ENCODE measurements at places on chromosomes 6 and 20.

DNA sequence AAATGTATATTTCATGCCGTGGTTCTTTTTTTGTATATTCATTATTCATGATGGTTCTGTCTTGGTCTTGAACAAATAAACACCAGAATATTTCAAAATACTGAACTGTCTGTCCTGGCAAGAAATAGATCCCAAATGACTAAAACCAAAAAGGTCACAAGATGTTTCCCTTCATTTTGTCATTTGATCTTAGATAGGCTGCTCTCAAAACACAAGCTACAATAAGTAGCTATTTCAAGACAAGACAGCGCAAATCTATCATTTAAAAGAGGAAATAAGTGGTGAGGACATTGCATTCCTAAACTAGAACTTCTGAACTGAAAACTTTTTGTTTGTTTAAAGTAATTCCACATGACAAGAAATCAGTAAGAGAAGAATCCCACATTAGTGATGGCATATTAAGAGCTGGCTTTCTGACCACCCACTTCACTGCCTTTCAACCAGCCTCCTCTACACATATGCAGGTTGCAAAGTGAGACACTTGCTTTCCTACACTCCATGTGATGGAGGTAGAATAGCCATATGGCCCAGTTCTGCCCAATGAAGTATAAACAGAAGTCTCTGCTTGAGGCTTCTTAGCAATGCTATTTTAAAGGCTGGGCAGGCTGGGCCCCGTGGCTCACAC, 54.4 kb upstream of the CCDC28A start:
- H3K36me3 ChIP-seq: peaks cover 3% of the 10 kb centered on the region
- H3K27me3 ChIP-seq: peaks cover 16% of the 10 kb centered on the region
- no peak for DNase-seq
- H3K4me1 ChIP-seq: no peaks in the 10 kb centered on the region
- H3K4me3 ChIP-seq: no peak overlapping the region
- no peak overlapping the region for H3K27ac ChIP-seq

DNA sequence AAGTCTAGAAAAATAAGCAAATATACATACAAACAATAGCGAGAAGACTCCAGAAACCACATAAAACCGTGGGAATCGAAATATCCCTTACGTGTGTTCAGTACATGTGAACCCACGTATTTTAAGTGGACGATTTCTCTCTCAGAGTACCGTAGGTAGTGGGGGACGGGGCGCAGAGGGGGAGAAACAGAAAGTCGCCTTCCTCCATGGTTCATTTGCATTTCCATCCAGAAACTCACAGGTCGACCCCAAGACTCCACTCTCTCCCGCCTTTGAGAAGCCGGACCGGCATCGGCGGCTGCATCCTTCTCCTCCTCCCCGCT, 538 bp upstream of the ENPP1 start:
- H3K27ac ChIP-seq: no peak overlapping the region
- H3K4me3 ChIP-seq: peak overlapping the region; percentile 81
- H3K4me1 ChIP-seq: peaks cover 28% of the 10 kb centered on the region
- no peaks in the 10 kb centered on the region for H3K36me3 ChIP-seq
- DNase-seq: no peak
- peaks cover 16% of the 10 kb centered on the region for H3K27me3 ChIP-seq

GRCh38 chr6:105459049-105459448, 56.2 kb upstream of the PREP start:
- peak overlapping the region; percentile 80 for H3K27ac ChIP-seq
- H3K4me1 ChIP-seq: peaks cover 30% of the 10 kb centered on the region
- peaks cover 20% of the 10 kb centered on the region for H3K27me3 ChIP-seq
- DNase-seq: peak; percentile 71

GRCh38 chr20:45575931-45576330, 3.2 kb downstream of the WFDC8 start:
- H3K4me1 ChIP-seq: no peaks in the 10 kb centered on the region
- H3K27me3 ChIP-seq: peaks cover 11% of the 10 kb centered on the region
- no peak for DNase-seq
- H3K4me3 ChIP-seq: no peak overlapping the region

DNA sequence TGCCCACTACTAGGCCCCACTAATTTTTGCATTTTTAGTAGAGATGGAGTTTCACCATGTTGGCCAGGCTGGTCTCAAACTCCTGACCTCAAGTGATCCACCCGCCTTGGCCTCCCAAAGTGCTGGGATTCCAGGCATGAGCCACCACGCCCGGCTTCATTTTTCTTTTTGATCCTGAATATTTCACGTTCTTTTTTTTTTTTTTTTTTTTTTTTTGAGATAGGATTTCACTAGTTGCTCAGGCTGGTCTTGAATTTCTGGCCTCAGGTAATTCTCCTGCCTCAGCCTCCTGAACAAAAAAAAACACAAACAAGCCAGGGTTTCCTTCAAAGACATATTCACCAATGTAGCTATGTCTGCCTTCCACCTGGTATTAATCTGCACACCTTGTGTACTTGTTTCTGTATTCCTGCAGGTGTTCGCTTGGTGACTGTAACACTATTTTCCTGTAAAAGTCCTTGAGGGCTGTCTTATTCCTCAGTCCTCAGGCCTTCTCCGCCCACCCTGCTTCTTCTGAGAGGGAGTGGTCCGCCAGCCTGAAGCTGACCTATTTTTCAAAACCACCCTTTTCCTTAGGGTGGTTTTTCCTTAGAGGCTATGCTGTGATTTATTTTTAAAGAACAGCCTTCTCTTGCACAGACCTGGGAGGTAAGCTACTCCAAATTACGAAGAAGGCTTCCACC, 36.1 kb upstream of the PNRC1 start:
- peaks cover 2% of the 10 kb centered on the region for H3K36me3 ChIP-seq
- peaks cover 6% of the 10 kb centered on the region for H3K4me1 ChIP-seq
- H3K4me3 ChIP-seq: no peak overlapping the region
- no peak overlapping the region for H3K27ac ChIP-seq
- DNase-seq: no peak
- no peaks in the 10 kb centered on the region for H3K27me3 ChIP-seq

DNA sequence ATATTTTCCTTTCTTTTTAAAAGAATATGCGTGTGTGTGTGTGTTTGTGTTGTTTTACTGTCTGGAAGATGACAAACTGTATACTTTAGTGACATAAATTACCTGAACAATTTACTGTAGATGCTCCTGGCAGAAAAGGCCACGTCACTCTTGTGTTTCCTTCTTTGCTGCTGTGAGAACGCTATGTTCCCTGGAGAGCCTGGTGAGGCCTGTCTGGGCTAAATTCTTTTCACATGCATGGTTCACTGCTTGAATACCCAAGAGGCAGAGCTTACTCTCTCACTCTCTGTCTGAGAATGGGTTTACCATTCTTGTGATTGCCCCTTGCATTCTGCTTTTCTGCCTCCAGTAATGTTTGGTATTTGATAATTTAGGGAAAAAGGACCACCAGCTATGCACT, 64.3 kb downstream of the EDN1 start:
- no peak overlapping the region for H3K27ac ChIP-seq
- peaks cover 1% of the 10 kb centered on the region for H3K27me3 ChIP-seq
- no peaks in the 10 kb centered on the region for H3K4me1 ChIP-seq
- H3K36me3 ChIP-seq: no peaks in the 10 kb centered on the region
- DNase-seq: no peak

DNA sequence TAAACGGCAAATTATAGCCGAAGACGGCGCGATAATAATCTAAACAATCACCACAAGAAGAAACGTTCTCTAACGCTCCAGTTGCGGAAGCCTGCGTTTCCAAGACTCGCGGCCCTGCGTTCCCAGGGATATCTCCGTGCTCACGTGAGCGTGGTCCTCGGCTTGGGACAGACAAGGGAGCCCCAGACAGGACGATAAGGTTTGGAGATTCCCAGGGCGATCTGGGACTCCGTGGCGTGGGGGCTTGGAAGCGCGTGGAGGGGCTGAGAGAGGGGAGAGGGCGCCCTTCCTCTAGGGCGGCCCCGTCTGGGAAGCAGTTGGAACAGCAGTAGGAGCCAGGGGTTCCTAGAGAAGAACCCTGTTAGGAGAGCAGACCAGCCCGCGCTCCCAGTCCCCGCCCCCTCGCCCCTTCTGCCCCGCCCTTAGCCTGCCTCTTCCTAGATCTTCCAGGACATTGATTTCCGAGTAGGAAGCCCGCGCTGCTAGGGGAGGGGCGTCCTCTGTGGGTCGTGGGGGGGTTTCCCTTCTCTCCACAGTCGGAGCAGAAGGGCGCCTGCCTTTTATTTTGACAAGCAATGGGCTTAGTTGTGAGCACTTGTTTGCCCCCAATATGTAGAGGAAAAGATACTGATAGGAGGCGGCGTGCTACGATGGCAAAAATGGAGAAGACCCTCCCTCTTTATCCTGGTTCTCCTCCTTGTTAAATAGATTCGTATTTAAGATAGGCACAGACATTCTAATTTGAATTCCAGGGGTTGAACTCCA, 10.6 kb downstream of the NRN1 start:
- H3K27ac ChIP-seq: no peak overlapping the region
- H3K4me3 ChIP-seq: peak overlapping the region; percentile 75
- H3K36me3 ChIP-seq: peaks cover 11% of the 10 kb centered on the region
- peak; percentile 31 for DNase-seq
- peaks cover 41% of the 10 kb centered on the region for H3K4me1 ChIP-seq
- peaks cover 75% of the 10 kb centered on the region for H3K27me3 ChIP-seq

- no peak overlapping the region for H3K4me3 ChIP-seq
- peak overlapping the region; percentile 25 for H3K27ac ChIP-seq
- no peaks in the 10 kb centered on the region for H3K27me3 ChIP-seq
- H3K36me3 ChIP-seq: peaks cover 12% of the 10 kb centered on the region
Measured at GRCh38 chr6:154786144-154786868, 53.1 kb downstream of the SCAF8 start.

- no peak overlapping the region for H3K4me3 ChIP-seq
- no peaks in the 10 kb centered on the region for H3K4me1 ChIP-seq
- no peak overlapping the region for H3K27ac ChIP-seq
- no peaks in the 10 kb centered on the region for H3K36me3 ChIP-seq
- no peak for DNase-seq
Measured at GRCh38 chr20:57130160-57130772, 136.2 kb downstream of the BMP7 start.

DNA sequence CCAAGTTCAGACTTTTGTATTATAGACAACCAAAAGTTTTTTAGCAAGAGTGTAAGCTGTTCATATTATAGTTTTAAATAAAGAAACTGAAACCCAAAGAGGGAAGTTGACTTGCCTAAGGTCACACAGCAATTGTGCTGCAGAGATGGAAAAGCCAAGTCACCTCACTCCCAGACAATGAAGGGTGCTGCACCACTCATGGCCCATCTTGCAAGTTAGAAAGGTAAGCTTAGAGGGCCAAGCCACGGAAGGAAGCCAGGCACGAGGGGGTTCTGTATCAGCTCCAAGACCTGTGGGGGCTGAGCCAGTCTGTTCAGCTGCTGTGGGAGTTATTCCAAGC, 860 bp downstream of the DEFB124 start:
- peaks cover 10% of the 10 kb centered on the region for H3K4me1 ChIP-seq
- no peak overlapping the region for H3K27ac ChIP-seq
- DNase-seq: no peak
- H3K27me3 ChIP-seq: peaks cover 32% of the 10 kb centered on the region
- H3K36me3 ChIP-seq: no peaks in the 10 kb centered on the region
- H3K4me3 ChIP-seq: no peak overlapping the region

DNA sequence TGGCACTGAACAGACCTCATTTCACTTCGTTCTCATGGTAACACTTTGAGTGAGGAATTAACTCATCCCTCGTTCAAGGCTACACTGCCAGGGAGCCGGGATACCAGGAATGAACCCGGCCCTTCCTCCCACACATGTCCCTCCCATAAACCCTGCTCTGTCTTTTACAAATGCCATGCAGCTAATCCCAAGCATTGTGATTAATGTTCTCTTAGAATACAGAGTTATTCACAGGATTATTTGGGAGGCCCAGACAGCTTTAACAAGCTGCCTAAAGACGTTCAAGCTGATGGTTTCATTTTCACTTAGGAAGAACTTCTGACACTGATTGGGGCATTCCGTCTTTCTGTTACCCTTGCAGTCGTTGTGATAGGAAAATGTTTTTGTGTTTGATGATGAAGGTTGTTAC, 42.5 kb upstream of the CD83 start:
- DNase-seq: no peak
- H3K4me1 ChIP-seq: peaks cover 56% of the 10 kb centered on the region
- H3K27ac ChIP-seq: peak overlapping the region; percentile 81
- no peaks in the 10 kb centered on the region for H3K27me3 ChIP-seq
- no peaks in the 10 kb centered on the region for H3K36me3 ChIP-seq
- peak overlapping the region; percentile 68 for H3K4me3 ChIP-seq

- H3K4me3 ChIP-seq: no peak overlapping the region
- no peaks in the 10 kb centered on the region for H3K4me1 ChIP-seq
- DNase-seq: no peak
- H3K36me3 ChIP-seq: no peaks in the 10 kb centered on the region
- H3K27ac ChIP-seq: no peak overlapping the region
Measured at GRCh38 chr6:96781557-96781956, 55.7 kb downstream of the GPR63 start.

GRCh38 chr6:31352310-31352682, 4.7 kb downstream of the HLA-B start:
- H3K27ac ChIP-seq: peak overlapping the region; percentile 19
- H3K36me3 ChIP-seq: peaks cover 44% of the 10 kb centered on the region
- no peak for DNase-seq

- no peak overlapping the region for H3K4me3 ChIP-seq
- no peaks in the 10 kb centered on the region for H3K27me3 ChIP-seq
- H3K27ac ChIP-seq: no peak overlapping the region
Measured at GRCh38 chr6:57432919-57433684, 115.7 kb downstream of the PRIM2 start.

DNA sequence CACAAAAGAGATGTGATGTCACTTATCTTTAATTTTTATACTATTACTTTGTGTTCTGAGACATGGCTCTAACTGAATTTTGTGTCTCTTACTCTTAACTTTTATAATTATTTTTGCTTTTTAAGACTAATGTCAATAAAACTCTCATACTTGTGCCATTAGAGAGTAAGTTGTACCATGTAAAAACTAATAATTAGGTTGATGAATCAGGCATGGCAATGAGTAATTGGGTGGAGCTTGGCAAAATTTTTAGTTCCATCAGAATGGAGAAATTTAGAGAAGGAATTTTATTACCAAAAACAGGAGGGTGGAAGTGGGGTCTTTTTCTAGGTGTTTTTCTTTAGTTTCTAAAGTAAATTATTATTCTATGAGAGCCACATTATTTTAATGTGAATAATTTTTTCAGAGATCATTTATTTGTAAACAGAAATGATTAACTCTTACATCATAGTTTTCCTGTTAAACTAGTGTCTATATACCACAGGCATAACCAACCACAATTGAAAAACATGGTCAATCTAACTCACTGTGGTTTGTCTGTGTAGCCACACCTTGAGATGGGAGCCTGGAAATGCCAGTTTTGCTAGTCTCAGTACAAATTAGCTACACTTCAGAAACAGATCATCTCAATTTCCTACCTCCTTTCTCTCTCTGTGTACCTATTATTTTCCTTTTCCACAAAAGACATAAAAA, 51.8 kb downstream of the ELOVL4 start:
- peaks cover 3% of the 10 kb centered on the region for H3K27me3 ChIP-seq
- no peak overlapping the region for H3K27ac ChIP-seq
- H3K36me3 ChIP-seq: no peaks in the 10 kb centered on the region

- no peaks in the 10 kb centered on the region for H3K27me3 ChIP-seq
- H3K4me1 ChIP-seq: no peaks in the 10 kb centered on the region
- no peak overlapping the region for H3K27ac ChIP-seq
- DNase-seq: no peak
- H3K36me3 ChIP-seq: no peaks in the 10 kb centered on the region
Measured at GRCh38 chr6:41694815-41695526, 40.4 kb downstream of the TFEB start.

GRCh38 chr20:32752458-32753250, 9.4 kb upstream of the COMMD7 start:
- no peaks in the 10 kb centered on the region for H3K27me3 ChIP-seq
- no peak overlapping the region for H3K27ac ChIP-seq
- no peaks in the 10 kb centered on the region for H3K36me3 ChIP-seq
- H3K4me1 ChIP-seq: peaks cover 6% of the 10 kb centered on the region
